KBM-7 (cell line): ENCODE measurements at places on chromosomes 7 and 10.

- peak; percentile 12 for DNase-seq
These were observed 49.5 kb downstream of the ASAH2B start for GRCh38 chr10:50788951-50789945.

DNA sequence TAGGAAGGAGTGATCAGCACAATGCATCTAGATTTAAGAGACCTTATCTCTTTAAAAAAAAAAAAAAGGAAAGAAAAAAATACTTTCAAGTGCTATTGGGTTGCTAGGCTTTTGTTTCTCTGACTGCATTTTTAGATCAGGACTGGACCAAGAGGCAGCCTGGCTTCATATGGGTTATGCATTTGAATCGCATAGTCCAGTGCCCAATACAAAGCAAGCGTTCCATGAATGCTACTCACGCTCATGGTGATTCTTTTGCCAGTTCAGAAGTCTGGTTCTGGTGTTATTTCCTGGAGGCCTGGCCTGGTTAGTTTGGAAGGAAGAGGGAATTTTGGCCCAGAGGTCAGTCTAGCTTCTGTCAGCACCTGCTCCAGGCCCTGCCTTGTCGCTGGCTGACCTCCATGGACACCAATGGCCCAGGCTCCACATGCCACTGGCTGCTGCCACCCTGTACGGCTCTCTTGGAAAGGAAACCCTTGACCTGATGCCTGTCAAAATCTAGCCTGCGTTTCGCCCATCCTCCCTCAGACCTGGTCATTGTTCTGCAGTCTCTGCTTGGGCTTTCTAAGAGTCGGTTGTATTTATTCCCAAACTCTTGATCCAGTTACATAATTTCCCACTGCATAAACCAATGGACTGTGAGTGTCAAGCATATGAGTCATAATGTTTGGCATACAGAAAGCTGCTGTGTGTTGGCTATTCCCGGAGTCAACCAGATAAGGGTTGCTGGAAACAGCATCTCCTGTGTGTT lies 74.3 kb upstream of the MKX start:
- no peak for DNase-seq

GRCh38 chr10:129730272-129730992 lies 233.6 kb downstream of the EBF3 start:
- no peak for DNase-seq

- no peak for DNase-seq
These were observed 9.7 kb upstream of the CCL24 start for GRCh38 chr7:75823198-75823910.

DNA sequence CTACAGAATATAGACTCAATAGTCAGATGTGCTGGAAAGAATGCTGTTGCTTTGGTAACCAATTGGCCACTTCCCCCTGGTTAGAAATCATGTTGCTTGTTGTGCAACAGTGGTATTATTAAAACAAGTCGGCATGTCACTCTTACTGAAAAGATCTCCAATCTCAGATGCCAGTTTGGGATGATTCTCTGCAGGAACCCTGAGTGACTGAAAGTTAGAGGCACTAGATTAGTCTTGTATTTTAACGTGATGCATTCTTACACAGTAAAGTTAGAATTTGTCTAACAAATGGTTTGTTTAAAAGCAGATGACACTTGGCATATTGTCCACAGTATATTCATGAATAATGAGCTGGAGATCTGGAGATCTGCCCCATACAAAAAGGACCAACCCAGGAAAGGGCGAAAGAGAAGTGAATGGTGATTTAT lies 287.6 kb downstream of the TWIST1 start:
- no peak for DNase-seq

- peak; percentile 91 for DNase-seq
These were observed at the start of gene POM121 for GRCh38 chr7:72924733-72925545. POM121 (plus strand) TSS chr7:72925095; CDS start chr7:72925122, 27 bp downstream.

DNA sequence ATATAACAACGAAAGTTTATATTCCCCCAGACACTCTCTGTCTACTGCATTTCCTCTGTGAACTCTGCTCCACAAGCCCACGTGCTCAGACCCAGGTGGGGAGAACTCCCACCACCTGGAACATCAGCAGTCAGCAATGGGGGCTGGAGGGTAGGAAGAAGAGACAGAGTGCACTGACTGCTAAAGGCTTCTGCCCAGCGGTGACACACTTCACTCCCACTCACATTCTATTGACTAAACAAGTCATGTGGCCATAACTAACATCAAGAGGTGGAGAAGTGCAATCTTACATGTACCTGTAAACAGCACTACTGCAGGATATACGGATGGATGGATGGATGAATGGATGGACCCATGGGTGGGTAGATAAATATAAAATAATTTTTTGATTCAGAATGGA lies 122.2 kb downstream of the MPP7 start:
- no peak for DNase-seq

GRCh38 chr10:73857446-73857845 lies 16.9 kb downstream of the CAMK2G start:
- DNase-seq, result no peak

DNA sequence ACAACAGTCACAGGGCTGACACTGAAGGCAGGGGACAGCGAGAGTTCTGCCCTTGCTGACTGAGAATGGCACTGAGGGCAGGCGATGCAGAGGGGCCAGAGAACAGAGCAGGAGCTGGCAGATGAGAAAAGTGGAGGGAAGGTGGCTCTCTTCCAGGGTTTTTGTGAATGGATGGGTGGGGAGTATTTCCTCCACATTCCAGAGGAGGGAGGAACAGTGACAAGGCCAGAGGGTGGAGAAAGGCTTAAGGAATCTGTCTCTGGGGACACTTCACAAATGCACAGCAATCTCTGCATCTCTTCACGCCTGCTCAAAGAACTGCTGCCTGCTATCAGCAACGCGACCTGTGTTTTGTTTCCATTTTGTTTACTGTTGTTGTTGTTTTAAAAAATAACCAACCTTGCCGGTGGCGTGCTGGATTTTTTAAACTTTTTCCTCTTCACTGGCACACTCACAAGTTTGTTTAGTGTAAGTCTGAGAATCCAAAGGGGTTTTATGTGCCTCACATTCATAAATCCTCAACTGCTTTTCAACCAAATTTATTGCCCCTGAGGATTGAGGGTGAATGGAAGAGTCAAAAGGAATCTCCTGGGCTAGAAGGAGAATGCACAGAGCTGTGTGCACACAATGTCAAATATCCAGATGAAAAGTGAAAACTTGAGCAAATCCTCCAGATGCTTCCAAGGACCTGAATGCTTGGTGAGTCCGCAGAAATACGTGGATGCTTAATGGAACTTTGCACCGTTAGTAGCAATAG lies 129.3 kb downstream of the GLI3 start:
- DNase-seq, result no peak

DNA sequence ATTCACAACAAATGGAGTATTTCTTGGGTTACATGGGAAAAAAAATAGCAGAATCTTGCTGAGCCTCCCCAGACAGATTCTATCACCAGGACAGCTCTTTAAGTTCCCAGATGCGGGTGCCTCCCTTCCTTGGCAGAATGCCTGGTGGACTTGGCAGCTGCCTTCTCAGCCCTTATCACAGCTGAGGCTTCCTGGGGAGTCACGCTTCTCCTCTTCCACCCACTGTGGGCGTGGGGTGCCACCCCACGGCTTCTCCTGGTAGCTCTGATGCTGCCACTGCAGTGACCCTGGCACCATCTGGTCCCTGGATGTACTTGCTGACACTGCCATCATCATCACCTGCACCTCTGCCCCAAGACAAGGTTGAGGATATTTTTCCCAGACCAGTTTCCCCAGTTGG lies 16.2 kb upstream of the NME8 start:
- DNase-seq, result peak; percentile 70

DNA sequence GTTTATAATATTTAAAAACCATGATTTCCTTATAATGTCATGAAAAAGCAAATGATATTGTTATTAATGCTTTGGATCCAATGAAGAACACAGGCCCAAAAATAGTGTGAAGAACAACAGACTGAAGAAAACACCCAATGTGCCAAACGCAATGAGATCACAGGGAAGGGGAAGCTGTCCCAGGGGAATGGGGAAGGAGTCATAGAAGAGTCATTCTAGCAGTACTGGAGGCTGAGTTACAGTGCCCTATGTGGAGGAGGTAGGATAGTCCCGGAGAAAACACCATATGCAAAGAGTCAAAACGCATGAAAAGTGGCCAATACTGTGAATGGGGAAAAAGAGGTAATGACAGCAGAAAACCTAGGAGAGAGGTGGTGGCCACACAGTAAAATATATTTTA lies 50.9 kb downstream of the TPK1 start:
- no peak for DNase-seq

- DNase-seq, result no peak
These were observed 4.8 kb downstream of the DYNC2I1 start for GRCh38 chr7:158861004-158861787.

- no peak for DNase-seq
These were observed 132.9 kb upstream of the ZMIZ1 start for GRCh38 chr10:78935697-78936407.

DNA sequence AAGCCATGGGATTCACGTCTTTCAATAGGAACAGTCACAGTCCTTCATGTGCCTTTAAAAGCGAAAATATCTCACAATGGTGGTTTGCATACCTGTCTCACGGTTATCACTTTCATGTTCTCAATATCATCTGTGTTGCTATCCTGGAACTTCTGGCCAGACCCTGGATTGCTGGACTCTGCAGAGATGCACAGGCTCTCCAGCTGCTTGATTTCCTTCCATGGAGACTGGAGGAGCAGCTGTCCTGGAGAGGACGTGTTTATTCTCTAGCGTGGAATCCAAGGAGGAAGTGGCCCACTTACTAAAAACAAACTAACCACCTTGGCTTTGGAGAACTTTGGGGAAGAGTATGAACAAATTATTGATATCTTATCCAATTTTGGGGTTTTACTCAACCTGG lies 16.5 kb downstream of the BTBD16 start:
- DNase-seq, result no peak

DNA sequence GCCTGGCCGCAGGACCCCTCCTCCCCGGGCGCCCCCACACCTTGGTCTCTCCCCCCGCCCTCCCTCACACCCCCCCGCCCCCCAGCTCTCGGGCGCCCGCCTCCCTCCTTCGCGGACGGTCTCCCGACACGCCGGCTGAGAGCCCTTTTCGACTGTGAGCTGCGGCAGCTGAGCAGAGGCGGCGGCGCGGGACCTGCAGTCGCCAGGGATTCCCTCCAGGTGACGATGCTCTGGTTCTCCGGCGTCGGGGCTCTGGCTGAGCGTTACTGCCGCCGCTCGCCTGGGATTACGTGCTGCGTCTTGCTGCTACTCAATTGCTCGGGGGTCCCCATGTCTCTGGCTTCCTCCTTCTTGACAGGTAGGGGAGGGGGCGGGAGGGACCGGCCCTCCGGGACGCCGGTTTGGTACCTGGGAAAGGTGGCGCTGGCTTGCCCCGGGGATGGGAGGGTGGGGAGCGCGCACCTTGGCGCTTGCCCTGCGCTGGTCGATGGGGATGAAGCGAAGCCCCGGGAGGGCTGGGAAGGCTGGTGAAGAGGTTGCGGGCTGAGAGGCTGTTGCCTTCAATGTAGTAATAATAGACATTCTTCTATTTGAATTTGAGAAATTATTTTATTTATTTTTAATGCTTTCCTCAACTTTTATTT lies at the start of gene BMPER:
Gene BMPER (plus strand): TSS at position 151 of the 644 bp plus-strand sequence. CDS start 75 bp downstream, at position 226.
- no peak for DNase-seq

- no peak for DNase-seq
These were observed 88.3 kb upstream of the CYP26C1 start for GRCh38 chr10:92972066-92972870.

DNA sequence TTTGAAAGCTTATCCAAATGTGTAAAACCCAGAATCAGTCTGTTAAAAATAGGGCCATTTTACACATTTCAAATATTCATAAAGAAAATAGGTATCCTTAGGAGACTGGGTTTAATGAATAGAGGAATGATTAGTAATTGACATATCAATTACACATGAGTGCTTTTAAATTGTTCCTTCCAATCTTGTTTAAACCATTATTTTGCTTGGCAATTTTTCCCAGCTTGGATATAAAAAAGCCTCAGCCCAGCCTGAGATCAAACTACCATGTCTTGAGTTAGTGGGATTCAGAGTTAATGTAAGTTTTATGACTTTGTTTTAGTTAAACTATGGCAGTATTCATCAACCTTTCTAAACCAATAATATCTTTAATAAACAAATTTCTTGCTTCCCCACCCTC lies 28.3 kb downstream of the PARP12 start:
- DNase-seq, result no peak

DNA sequence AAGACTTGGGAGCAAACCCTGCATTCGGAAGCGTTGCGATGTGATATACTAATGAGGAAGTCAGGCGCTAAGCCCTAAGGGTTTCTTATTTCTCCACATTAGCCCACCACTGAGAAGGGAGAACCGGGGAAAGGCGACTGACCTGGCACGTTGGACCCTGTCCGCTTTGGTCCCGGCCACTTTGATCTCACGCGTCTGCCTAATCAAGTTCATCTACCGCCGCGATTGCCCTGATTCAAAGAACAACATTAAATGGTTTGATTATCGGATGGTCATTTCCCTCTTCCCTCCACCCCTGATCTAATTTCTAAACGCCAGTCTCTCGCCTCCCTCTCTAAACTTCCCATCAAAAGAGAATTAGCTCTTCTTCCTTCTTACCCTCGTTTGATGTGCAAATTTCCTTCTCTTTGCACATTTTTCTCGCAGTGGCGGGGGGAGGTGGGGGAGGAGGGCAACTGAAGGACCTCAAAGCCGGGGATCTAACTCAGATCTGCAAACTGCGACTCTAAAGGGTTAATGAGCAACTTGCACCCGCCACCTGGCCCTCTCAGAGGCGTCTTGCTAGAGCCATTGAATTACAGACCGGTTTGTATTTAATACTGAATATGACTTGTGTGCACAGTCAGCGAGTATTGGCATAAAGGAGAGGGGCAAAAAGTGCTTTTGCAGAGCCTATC lies 687 bp upstream of the DKK1 start:
- no peak for DNase-seq

GRCh38 chr10:111390813-111391563 lies 314.2 kb downstream of the ADRA2A start:
- no peak for DNase-seq

GRCh38 chr7:103130901-103131624 lies 17.8 kb downstream of the NAPEPLD start:
- DNase-seq, result no peak

DNA sequence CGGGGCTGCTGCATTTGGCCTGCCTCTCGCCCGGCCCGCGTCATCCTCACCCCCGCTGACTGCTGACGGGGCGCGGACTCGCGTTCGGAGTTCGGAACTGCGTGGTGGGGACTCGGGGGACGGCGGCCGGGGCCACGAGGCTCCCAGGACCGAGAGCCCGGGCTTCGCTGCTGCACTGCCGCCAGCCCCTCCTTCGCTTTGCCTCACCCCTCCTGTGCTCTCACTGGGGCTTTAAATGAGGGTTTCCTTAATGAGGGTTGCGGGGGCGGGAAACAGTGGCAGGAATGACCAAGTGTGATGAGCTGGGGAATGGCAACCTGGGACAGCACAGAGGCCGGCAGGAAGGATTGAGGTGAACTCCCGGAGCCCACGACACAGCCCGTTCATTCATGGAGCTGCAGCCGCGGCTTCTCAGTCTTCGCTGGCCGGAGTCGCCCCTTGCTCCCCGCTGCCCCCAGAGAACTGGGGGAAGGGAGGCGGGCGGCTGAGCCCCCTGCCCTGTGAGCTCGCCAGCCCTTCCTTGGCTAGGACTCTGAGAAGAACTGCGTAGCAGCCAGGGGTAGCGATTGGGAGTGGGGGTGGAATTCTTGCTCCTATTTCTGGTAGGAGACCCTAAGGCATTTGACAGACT lies 1.5 kb upstream of the LRRC4 start:
- DNase-seq, result no peak
